NCI-H510A treated with DMSO at 0.1 percent for 48 hours (cell line): ENCODE measurements at places on chromosomes 2 and 18.

- DNase-seq, result no peak
These were observed 17.4 kb downstream of the FECH start for GRCh38 chr18:57569133-57569532.

- DNase-seq, result no peak
These were observed 96.8 kb upstream of the FZD7 start for GRCh38 chr2:201936817-201937216.

- DNase-seq, result no peak
These were observed 17.4 kb downstream of the SLC4A5 start for GRCh38 chr2:74325815-74326214.

DNA sequence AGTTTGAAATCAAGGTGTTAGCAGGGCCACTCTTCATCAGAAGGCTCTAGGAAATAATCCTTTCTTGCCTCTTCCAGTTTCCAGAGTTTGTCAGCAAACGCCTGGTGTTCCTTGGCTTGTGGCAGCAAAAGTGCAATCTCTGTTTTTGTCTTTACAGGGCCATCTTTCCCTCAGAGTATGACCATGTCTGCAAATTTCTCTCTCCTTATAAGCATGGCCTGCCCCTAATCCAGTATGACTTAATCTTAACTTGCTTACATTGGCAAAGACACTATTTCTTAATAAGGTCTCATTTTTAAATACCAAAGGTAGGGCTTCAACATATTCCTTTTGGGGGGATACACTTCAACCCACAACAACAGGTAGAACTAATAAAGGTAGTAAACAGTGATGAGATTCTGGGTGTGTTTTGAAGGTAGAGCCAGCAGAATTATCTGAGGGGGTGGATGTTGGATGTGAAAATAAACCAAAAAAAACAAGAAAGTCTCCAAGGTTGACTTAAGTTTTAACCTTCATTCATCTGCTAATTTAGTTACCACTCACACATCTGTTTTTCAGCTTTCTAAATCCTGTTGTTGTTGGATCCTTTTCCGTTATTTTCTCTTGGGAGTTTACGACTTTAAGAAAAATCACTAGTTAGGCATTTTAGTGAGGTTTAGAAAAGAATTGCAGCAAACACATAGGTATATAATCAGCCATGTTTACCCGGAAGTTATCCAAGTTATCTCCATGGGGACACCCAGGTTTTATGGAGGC is 234.4 kb upstream of the FIGN start:
- DNase-seq, result no peak

- DNase-seq, result no peak
These were observed 9.9 kb upstream of the IL1A start for GRCh38 chr2:112794131-112794733.

DNA sequence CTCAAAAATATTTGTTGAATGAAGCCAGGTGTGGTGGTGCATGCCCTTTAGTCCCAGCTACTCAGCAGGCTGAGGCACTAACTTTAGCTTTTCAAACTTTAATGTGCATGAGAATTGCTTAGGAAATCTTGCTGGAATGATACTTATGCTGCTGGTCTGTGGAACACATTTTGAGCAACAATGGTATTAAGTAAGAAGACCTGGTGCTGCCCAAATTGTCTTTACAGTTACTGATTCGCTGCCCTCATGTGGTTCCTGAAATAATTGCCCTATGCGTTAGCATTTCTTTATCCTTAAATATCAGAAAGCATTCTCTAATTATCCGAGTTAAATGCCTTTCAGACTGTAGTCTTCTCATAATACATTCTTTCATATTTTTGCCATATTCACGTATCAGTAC is 76.0 kb upstream of the SESTD1 start:
- DNase-seq, result peak; percentile 92
